ENCODE measurements at places on chromosomes 11 and 22.

GRCh38 chr22:36277482-36278291 lies 24.8 kb downstream of the APOL1 start:
- peak; percentile 72 for DNase-seq

GRCh38 chr11:9651899-9652748 lies 11.8 kb upstream of the SWAP70 start:
- no peak for DNase-seq

GRCh38 chr11:4699697-4700435 lies 2.2 kb upstream of the OR51E2 start:
- no peak for DNase-seq

DNA sequence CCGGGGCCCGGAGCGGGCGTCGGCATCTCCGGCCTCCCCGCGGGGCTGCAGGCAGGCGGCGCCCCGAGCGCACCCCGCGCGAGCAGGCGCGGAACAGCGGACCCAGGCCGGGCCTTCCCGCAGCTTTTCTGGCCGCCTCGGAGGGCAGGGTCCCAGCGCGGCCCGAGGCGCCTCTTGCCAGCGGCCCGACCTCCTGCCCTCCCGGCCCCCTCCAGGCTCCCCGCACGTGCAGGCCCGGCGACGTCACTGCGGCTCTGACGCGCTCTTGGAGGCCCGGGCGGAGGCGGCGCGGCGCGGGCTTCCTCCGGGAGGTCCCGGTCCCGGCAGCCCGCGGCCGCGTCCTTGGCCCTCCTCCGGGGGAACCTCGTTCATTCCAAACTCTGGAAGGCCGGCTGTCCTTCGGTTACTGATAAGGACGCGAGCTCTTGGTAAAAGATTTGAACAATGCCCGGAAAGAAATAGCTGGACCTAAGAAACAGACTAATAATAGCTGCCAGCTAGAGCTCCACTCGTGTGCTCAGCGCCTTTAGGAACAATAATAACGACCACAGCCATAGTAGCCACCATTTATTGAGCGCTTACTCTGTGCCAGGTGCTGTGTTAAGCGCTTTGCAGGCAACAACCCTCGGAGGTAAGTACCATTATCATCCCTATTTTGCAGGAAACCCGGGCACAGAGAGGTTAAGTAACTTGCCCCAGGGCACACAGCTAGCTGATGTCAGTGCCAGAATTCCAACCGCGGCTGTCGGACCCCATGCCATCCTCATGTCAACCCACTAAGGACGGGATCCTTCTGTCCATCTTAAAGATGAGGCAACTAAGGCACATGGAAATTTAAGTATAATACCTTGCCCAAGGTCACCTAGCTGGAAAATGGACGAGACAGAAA lies 39.1 kb upstream of the CREB3L1 start:
- DNase-seq = peak; percentile 53

GRCh38 chr11:1156506-1157340 lies 1.0 kb upstream of the MUC5AC start:
- no peak for DNase-seq

- DNase-seq = no peak
Observed at GRCh38 chr11:130631119-130631518, 182.7 kb downstream of the ADAMTS15 start.

- DNase-seq = no peak
Observed at GRCh38 chr22:19510919-19511341, 13.3 kb downstream of the CLDN5 start.
